ENCODE measurements at places on chromosomes 6 and 20.

GRCh38 chr6:50711686-50712085 lies 1.6 kb upstream of the TFAP2D start:
- DNase-seq, result no peak

DNA sequence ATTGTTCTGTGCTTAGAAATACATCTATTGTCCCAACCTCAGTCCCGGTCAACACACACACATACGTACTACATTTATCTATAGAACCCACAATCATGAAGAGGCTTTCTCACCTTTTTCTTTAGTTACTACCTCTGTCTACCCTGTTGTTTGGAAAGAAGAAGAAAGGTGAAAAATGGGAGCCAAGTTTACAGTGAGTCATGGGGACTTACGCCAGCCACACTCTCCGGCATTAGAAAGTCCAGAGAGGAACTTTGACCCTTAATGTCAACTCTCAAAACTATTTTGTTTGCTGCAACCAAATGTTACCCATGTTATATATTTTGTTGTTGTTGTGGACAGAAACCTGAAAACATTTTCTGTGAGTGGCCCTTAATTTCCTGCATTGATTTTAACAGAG lies 259.1 kb downstream of the ZFAND3 start:
- DNase-seq, result no peak

DNA sequence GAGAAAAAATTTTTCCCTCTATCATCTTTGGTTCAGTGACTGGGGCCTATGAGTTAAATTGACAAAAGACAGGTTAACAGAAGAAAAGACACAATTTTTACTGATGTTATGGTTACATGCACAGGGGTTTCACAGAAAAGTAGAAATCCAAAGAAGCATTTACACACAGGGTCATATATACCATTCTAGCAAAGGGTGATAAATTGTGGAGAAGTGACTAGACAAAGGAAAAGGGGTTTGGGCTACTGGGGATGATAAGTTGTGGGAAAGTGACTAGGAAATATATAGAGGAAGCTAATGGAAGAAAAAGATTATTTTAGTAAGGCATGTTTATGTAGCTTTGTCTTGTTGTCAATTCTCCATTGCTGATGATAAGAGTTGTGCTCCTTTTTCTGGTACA lies 276.7 kb upstream of the JARID2 start:
- DNase-seq, result no peak

DNA sequence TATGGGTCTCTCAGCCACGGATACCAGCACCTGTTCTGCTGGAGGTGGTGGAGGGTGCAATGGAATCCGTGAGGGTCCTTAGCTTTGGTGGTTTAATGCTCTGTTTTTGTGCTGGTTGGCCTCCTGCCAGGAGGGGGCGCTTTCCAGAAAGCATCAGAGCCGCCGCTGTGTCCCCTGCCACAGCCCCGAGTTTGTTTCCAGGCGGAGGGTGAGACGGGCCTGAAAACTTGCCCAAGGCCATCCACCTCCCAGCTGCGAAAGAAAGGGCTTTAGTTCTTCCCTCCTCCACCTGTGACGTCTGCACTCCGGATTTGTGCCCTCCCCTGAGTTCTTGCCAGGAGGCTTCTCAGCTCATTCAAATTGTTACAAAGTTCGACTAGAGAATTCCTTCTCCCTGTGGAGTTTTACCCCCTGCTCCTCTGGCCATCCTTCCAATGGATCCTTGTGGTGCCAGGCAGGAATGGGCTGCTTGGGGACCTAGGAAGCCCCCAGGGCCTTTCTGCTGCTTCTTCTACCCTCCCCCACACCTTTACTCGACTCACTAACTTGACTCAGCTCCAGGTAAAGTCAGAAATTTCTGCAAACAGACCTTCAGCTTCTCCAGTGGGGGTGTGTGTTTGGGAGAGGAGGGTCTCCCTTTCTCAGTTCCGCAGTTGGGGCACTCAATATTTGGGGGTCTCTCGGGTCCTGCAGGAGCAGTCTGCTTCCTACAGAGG lies 873.7 kb downstream of the KIF16B start:
- no peak for DNase-seq

- DNase-seq, result no peak
Observed at GRCh38 chr6:16277101-16277981, 39.0 kb downstream of the GMPR start.

DNA sequence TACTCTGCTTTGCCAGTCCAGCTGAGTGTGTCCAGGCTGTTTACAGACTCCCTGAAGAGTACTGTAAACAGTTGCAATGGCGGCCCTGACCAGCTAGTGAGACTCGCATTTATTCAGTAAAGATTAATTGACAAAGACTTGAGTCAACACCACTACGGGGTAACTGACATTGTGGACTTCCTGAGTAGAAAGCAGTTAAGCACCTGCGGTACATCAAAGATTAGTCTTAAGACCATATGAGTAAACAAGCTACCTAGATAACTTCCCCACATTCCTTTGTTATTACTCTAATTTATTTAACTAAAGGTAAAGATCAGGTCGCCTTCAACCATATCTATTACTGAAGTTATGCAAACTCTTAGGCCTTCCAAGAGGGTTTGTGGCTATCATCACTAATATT lies 12.6 kb downstream of the VPS52 start:
- no peak for DNase-seq

- DNase-seq, result peak; percentile 41
Observed at GRCh38 chr6:12010635-12011275, 1.4 kb upstream of the HIVEP1 start.

DNA sequence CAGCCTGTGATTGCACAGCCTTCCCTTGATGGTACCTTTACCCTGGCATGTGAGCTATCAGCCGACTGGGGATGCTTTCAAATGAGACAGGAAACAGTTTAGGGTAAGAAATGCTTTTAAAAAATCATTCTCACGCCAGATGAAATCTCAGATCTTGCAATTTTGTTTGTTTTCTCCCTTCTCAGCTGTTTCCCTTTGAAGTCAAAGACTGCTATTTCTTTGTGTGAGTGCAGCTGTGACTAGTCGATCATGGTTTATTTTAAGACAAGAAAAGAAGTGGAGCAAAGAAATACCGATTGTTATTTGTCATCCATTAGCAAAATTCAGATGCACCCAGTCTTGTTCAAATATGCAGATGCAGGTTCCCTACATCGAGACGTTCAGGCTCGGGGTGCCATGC lies 489.7 kb downstream of the QKI start:
- no peak for DNase-seq

DNA sequence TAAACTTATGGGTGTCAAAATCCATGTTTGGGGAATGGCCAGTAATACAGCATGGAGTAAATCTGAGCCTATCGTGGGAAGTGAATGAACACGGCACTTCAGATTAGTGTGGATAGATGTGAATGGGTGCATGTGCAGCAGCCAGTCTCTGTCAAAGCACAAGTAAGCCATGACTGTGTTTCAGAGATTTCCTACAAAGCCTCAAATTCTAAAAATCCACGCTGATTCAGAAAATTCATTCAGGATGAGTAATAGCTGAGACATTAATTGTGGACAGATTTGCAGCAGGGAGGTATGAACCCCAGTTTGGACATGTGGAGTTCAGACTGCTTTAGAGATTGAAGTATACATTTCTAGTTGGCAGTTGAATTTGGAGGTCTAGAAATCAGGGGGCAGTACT lies 115.1 kb downstream of the QKI start:
- DNase-seq, result no peak

GRCh38 chr6:43608807-43609206 lies 20.3 kb downstream of the GTPBP2 start:
- DNase-seq, result no peak

DNA sequence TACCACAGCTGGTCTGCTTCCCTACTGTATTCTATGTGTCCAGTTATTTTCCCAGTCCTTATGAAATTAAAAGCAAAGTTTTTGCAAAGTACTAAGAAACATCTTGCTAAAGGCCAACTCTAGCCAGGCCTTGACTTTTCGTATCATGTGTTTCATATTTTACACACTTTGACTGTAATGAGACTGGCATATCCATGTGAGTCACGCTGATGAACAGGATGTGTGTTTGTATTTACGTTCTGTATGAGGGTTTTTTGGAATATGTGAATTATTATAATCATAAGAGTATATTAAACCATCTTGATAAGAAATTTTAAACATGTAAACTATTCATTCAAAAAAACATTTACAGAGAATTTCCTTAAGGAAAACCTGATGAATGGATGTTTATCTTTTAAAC lies 59.7 kb downstream of the EYA4 start:
- DNase-seq, result no peak

DNA sequence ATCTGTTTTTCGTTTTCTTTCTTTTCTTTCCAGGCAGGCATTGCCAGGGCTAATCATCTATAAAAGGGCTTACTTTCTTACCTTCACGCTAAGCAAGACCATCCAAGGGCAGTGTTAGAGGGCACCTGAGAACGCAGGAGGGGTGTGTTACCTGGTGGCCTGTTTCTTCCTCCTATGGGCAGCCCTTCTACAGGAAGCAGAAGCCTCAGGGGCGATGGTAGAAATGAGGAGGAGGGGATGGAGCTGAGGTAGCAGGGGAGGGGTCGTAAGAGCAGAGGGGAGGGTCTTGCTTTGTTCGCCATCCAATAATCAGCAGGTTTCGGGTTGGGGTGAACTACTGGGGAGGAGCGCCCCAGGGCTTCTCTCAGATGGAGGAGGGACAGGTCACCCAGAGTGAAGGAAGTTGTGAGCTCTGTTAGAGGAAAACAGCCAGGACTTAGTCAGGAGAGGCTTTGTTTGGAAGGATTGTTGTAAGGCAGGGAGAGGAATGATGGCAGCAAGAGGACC lies 1.5 kb upstream of the CCR6 start:
- DNase-seq, result no peak
